ENCODE measurements at places on chromosomes 7 and 10.
A peak's percentile ranks its signal among the peaks of the same experiment; 100 is the strongest.

- H3K27ac ChIP-seq: no peak overlapping the region
- H3K4me3 ChIP-seq: no peak overlapping the region
- DNase-seq: no peak
- no peaks in the 10 kb centered on the region for H3K36me3 ChIP-seq
- H3K4me1 ChIP-seq: no peaks in the 10 kb centered on the region
Observed at GRCh38 chr7:50210706-50211115, 93.8 kb upstream of the IKZF1 start.

- H3K4me1 ChIP-seq: peaks cover 11% of the 10 kb centered on the region
- no peak overlapping the region for H3K4me3 ChIP-seq
- H3K27me3 ChIP-seq: no peaks in the 10 kb centered on the region
Observed at GRCh38 chr10:133388973-133389818, 4.8 kb upstream of the MTG1 start.

DNA sequence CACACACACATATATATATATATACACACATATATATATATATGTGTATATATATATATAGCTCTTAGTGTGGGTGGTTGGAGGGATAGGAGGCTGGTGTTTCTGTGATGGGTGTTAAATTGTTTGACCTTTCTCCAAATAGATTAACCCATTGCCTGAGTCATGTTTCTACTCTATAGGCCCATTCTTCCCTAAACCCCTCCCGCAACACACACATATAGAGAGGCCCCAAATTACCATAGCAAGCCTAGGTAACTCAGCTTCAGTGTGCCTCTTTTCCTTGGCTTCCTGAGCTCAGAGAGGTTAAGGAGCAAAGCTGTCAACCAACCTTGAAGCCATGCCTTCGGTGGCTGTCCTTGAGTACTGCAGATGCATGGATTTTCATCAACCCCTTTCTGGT, 98.7 kb upstream of the ADO start:
- H3K36me3 ChIP-seq: no peaks in the 10 kb centered on the region
- H3K27me3 ChIP-seq: no peaks in the 10 kb centered on the region
- no peak overlapping the region for H3K4me3 ChIP-seq
- no peak for DNase-seq
- H3K4me1 ChIP-seq: no peaks in the 10 kb centered on the region

DNA sequence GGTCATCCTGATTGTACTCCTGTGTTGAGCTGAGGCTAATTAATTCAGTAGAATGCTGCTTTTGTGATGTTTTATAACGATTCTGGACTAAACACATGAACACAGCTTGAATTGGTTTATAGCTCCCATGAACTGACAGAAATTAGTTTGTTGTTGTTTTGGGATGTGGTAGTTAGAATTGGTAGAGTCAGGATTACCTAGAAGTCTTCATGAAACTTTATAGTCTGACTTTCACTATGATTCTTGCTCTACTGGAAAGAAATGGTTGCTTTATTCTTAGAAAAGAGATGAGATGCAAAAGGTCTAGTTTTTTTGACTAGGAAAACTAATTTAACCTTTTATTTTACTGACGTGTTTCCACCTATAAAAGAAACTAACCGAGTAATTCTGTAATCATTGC, 23.4 kb upstream of the TRUB1 start:
- no peaks in the 10 kb centered on the region for H3K27me3 ChIP-seq
- H3K36me3 ChIP-seq: no peaks in the 10 kb centered on the region
- H3K27ac ChIP-seq: no peak overlapping the region
- no peak for DNase-seq
- H3K4me1 ChIP-seq: peaks cover 14% of the 10 kb centered on the region

DNA sequence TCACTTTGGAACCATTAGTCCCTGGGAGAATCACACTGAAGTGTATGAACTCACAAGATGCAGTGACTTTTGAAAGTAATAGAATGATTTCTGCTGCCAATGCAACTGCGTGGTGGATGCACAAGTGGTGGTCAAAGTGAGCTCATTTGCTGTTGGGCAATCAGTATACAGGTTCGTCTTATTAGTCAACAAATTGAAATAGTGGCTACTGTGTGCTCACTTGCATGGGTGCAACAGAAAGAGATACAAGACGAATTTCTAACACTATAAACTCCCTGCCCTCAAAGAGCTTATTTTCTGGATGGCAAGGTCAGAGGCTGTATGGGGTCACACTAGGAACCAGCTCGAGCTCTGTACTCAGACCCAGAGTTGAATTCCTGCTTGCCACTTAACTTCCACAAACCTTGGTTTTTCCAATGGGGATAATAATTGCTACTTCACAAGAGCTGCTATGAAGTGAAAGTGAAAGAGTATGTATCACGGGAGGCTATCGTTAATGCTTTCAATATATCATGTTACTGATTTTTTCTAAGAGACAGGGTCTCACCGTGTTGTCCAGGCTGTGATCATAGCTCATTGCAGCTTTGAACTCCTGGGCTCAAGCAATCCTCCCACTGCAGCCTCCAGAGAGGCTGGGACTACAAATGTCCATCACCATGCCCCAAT, 8.3 kb upstream of the BCL7B start:
- H3K4me3 ChIP-seq: no peak overlapping the region
- H3K27me3 ChIP-seq: no peaks in the 10 kb centered on the region
- no peaks in the 10 kb centered on the region for H3K4me1 ChIP-seq
- peaks cover 8% of the 10 kb centered on the region for H3K36me3 ChIP-seq
- DNase-seq: no peak

DNA sequence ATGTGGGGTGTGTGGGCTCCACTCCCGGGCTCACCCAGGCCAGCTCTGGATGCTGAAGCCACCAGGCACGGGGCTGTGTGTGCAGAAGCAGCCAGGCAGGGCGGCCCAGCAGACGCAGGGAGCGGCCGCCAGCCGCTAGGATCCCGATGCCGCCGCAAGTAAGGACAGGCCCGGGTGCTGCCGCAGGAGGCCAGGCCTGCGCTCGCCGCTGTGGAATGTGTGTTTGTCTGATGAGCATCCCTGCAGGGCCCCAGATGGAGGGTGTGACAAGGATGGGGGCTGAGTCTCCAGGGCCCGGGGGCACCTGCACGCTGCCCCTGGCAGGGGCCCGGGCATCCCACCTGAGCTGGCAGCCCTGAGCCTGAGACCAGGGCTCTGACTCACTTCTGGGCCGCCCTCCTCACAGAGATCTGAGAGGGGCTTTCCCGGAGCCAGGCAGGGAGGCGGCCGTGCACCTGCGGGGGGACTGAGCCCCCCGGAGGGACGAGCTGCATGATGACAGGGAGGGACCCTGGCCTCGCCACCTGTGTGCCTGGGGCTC, 101.5 kb downstream of the FOXL3 start:
- peaks cover 14% of the 10 kb centered on the region for H3K4me1 ChIP-seq
- no peak overlapping the region for H3K4me3 ChIP-seq
- H3K27ac ChIP-seq: peak overlapping the region; percentile 31
- no peaks in the 10 kb centered on the region for H3K36me3 ChIP-seq
- no peaks in the 10 kb centered on the region for H3K27me3 ChIP-seq

- no peaks in the 10 kb centered on the region for H3K27me3 ChIP-seq
- DNase-seq: no peak
Observed at GRCh38 chr7:20839196-20839735, 52.6 kb upstream of the SP8 start.

DNA sequence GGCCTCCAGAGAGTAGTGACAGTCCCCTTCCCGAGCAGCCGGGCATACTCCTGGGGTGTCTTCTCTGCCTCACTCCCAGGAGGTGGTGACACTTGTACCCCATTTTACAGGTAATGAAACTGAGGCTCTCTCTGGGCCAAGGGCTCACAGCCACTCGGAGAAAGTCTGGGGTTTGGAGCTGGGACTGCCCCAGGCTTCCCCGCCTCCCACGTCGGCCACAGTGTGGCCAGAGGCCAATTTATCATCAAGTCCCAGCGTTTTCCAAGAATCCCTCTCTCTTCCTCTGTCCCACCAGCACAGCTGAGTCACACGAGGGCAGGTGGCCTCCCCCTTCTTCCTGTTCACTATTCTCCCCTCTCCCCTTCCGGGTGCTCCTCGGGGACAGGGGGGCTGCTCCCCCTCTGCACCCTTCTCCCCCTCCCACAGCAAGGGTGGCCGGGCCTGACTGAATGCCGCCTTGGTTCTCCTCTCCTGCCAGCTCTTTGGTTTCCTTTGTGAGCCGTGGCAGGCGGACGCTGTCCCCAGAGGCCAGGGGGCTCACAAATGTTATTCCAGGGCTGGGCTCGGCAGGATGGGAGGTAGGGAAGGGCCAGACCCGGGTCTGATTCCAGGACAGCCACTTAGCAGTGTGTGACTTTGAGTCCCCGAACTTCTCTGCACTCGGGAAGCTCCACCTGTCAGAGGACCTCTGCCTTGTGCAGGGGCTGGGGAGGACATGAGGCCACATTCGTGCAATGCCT, 17.7 kb downstream of the CLIP2 start:
- H3K27me3 ChIP-seq: no peaks in the 10 kb centered on the region
- H3K36me3 ChIP-seq: no peaks in the 10 kb centered on the region
- H3K4me3 ChIP-seq: no peak overlapping the region
- no peak for DNase-seq
- no peak overlapping the region for H3K27ac ChIP-seq
- H3K4me1 ChIP-seq: peaks cover 16% of the 10 kb centered on the region

GRCh38 chr7:30968747-30969603, 5.2 kb downstream of the GHRHR start:
- H3K4me1 ChIP-seq: no peaks in the 10 kb centered on the region
- DNase-seq: no peak
- H3K27ac ChIP-seq: no peak overlapping the region
- peaks cover 26% of the 10 kb centered on the region for H3K27me3 ChIP-seq

- H3K36me3 ChIP-seq: no peaks in the 10 kb centered on the region
- peak overlapping the region; percentile 3 for H3K4me3 ChIP-seq
- peak overlapping the region; percentile 95 for H3K27ac ChIP-seq
- H3K27me3 ChIP-seq: no peaks in the 10 kb centered on the region
Observed at GRCh38 chr7:49294611-49295010, 370.3 kb downstream of the CDC14C start.

DNA sequence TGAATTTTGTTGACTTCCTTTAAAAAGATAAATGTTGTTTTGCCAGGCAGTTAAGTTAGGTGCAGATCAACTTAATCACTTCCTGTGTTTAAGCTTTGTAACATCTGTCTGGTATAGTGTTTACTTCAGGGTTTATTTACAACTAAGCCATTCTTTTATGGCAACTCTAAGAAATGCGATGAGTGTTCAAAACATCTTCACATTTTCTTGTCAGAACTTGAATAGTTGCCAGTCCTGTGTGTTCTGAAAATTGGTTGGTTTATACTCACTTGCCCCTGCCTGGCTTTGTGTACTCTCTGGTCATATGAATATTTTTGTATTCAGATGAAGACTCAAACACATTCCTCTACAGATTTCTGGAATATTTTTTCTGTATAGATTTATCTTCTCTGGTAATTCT, 327.2 kb downstream of the MDFIC start:
- H3K36me3 ChIP-seq: no peaks in the 10 kb centered on the region
- H3K27ac ChIP-seq: no peak overlapping the region
- peaks cover 7% of the 10 kb centered on the region for H3K4me1 ChIP-seq
- no peaks in the 10 kb centered on the region for H3K27me3 ChIP-seq
- H3K4me3 ChIP-seq: no peak overlapping the region

DNA sequence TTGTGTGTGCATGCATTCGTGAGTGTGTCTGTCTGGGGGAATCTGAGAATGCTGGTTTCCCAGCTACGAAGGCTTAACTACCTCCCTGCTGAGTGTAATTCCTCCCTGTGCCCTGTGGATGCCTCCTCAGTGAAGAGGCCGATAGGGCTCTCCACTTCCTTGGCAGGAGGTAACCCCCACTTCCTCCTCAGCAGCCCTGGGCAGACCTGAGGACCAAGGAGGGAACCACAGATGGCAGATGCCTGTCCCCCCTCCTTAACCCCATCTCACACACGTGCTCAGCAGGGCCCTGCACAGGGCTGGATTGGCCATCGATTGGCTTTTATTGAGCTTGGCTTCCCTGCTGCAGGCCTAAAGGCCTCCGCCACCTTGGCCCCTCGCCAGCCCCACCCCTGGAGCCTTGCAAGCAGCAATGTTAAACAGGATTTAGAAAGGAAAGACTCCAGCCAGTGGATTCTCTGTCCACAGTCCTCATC, 45.6 kb upstream of the LRRC4 start:
- H3K4me1 ChIP-seq: no peaks in the 10 kb centered on the region
- H3K27me3 ChIP-seq: no peaks in the 10 kb centered on the region
- no peak overlapping the region for H3K4me3 ChIP-seq
- DNase-seq: no peak
- H3K27ac ChIP-seq: no peak overlapping the region

GRCh38 chr10:69837261-69837660, 35.6 kb downstream of the COL13A1 start:
- H3K27me3 ChIP-seq: no peaks in the 10 kb centered on the region
- H3K4me1 ChIP-seq: no peaks in the 10 kb centered on the region
- no peak overlapping the region for H3K27ac ChIP-seq
- H3K4me3 ChIP-seq: no peak overlapping the region
- DNase-seq: no peak

DNA sequence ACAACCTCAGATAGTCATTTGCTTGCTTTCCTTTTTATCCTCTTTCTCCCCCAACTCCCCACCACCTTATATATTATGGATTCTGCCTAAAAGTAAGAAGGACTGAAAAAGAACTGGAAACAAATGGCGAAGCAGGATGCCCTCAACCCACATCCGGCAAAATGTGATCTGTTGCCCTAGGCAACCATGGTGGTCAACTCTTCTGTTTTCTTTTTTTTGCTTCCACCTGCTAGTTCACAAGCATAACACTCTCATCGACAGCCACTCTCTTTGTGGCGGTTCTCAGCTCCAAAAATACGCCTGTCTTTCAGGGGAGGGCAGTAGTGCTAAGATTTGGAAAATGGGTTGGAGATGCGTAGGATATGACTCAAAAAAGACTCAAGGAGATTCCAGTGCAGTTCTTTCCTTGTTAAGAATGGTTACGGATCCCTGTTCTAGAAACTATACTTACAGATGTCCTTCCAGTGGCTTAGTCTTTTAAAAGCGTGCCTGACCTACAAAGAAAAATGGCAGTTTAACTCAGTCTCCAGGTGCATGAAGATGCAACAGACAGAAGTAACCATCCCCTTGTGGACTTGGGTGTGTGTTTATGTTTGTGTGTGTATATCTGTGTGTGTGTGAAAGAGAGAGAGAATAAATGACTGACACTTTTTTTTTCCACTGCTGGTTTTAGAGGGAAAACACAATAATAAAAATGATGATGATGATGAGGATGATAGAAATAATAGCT, 10.7 kb downstream of the APBB1IP start:
- no peak for DNase-seq
- no peak overlapping the region for H3K4me3 ChIP-seq
- no peak overlapping the region for H3K27ac ChIP-seq
- H3K27me3 ChIP-seq: no peaks in the 10 kb centered on the region
- H3K36me3 ChIP-seq: no peaks in the 10 kb centered on the region
- no peaks in the 10 kb centered on the region for H3K4me1 ChIP-seq

- no peaks in the 10 kb centered on the region for H3K27me3 ChIP-seq
- H3K36me3 ChIP-seq: no peaks in the 10 kb centered on the region
- H3K4me3 ChIP-seq: no peak overlapping the region
- H3K27ac ChIP-seq: no peak overlapping the region
- no peak for DNase-seq
Observed at GRCh38 chr7:149703044-149703650, 70.2 kb downstream of the ZNF467 start.

DNA sequence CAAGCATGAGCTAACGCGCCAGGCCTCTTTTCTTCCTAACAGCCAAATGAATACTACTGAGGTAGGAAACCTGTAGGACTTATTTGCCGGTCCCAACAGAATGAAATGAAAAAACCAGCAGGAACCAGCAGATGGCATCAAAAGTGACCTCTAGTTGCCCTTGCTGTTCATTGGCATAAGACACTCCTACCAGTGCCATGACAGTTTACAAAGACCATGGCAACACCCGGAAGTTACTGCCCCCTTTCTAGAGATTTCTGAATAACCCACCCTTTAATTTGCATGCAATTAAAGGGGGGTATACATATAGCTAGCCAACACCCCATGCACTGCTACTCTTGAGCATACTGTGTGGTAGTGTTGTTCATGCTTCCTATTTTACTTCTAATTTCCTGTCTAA, 65.2 kb downstream of the ATE1 start:
- no peaks in the 10 kb centered on the region for H3K27me3 ChIP-seq
- no peak for DNase-seq
- H3K4me1 ChIP-seq: no peaks in the 10 kb centered on the region
- peaks cover 4% of the 10 kb centered on the region for H3K36me3 ChIP-seq
- no peak overlapping the region for H3K27ac ChIP-seq

Measured in keratinocyte (primary cell).